ENCODE measurements at places on chromosomes 7 and 10.

DNA sequence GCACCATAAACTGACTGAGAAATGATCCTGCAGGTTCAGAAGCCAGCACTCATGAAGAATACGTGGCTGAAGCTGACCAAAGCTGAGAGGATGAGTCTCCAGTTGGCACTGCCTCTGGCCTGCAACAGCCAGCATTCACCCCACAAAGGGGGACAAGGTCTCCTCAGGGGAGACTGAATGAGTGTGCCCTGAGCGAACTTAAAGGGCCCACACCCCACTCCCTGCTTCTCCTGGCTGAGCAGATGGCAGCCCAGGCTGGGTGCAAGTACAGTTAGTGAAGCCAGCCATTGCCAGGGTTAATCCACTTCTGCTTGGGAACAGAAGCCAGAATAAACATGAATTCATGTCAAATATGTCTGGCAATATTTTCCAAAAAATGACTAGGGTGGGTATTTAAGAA lies 98.1 kb downstream of the PPP1R17 start:
- no peak for DNase-seq

- no peak for DNase-seq
Measured at GRCh38 chr7:96718107-96719003, 8.7 kb upstream of the SEM1 start.

- DNase-seq: no peak
Measured at GRCh38 chr7:128262273-128263028, 21.4 kb downstream of the LEP start.

- DNase-seq: peak; percentile 54
Measured at GRCh38 chr10:102729029-102730026, 14.4 kb upstream of the WBP1L start.

- DNase-seq: no peak
Measured at GRCh38 chr7:22884911-22885788, 62.5 kb upstream of the TOMM7 start.

GRCh38 chr10:86446440-86446839 lies 75.2 kb downstream of the WAPL start:
- DNase-seq: no peak

- DNase-seq: no peak
Measured at GRCh38 chr7:69436946-69437345, 161.3 kb upstream of the AUTS2 start.

DNA sequence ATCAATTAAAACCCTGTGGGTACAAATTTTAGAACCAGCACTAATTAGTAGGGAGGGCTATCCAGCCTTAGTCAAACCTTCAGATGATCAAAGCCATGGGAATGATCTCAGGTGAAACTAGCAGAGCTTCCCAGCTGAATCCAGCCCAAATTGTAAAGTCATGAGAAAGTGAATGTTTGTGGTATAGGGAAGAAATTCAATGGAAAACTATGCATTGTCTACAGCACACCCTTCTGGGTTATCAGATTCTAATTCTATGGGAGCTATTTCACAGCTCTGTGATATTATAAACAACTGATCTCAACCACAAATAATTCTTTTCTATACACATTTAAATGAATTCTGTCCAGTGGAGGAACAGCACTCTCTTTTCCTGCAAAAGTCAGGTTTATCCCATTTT lies 24.6 kb upstream of the BMPER start:
- no peak for DNase-seq

DNA sequence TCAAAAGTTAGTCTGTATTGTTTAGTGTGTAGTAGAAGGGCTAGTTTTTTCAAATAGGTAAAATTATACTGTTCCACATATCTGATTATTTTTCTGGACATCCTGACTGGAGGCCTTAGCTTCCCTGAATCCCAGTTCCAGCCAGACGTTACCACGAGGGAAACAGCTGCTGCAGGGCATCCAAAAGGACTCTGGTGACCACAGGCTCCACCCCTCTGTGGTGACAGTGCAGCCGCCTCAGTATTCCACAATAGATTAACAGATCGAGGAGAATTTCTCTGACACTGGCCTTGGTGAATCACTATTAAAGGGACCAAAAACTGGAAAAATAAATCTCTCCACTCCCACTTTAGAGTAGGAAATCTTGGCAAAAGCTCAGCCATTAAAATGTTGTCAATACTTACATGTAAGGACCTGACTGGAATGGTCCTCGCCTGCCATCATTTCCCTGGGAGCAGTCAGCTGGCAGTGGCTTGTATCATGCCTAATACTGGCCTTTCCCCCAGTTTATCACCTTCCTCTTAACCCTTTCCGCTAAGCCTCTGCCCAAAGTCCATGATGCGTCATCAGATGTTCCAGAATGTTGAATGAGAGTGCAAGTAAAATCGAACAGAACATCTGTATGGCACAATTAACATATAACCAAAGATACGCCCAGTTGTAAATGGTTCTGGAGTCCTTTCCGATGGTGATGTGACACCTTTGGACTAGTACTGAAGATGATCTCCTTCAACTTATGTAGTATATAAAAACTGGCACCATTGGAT lies 31.6 kb downstream of the ENO4 start:
- DNase-seq: no peak

DNA sequence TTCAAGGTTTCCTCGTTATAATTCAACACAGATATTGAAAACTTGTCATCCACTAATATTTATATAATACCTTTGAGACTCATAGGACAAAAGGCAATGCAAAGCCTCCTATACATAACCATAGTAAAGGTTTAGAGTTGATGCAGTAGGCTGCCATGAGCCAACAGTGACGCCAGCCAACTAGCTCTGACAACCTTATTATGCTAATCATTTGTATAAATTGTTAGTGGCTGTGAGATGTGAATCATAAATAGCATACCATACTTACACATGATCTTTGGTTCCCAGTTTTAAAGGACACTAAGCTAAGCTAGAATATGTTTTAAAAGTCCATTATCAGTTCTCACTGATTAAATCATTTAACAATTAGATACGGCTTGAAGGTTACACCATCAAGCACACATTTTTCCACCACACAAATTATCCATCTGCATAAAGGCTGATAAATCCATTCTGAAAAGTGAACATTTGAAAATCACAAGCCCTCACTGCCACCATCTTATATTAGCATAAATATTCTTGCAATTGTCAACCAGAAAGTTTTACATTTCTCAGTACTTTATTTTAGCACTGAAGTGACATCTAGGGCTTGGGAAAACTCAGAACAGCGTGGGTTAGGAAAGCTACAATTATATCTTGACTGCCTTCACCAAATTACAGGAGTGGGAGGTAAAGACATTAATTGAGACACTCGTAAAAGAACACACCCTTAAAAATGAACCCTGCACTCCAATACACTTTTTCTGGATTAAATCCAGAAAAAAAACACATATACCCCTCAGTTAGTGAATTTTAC lies 30.7 kb downstream of the COA1 start:
- DNase-seq: no peak

- DNase-seq: no peak
Measured at GRCh38 chr7:54697659-54698186, 61.3 kb downstream of the SEC61G start.

- DNase-seq: no peak
Measured at GRCh38 chr7:42720012-42720411, 191.9 kb downstream of the C7orf25 start.

- no peak for DNase-seq
Measured at GRCh38 chr7:116241291-116241690, 31.0 kb downstream of the TES start.

- DNase-seq: no peak
Measured at GRCh38 chr10:71647526-71648253, 71.9 kb downstream of the C10orf105 start.

GRCh38 chr7:69719717-69720116 lies 121.4 kb downstream of the AUTS2 start:
- DNase-seq: no peak

- no peak for DNase-seq
Measured at GRCh38 chr7:132879579-132879978, 202.3 kb downstream of the CHCHD3 start.

- DNase-seq: no peak
Measured at GRCh38 chr10:129945941-129946760, 17.9 kb downstream of the EBF3 start.

DNA sequence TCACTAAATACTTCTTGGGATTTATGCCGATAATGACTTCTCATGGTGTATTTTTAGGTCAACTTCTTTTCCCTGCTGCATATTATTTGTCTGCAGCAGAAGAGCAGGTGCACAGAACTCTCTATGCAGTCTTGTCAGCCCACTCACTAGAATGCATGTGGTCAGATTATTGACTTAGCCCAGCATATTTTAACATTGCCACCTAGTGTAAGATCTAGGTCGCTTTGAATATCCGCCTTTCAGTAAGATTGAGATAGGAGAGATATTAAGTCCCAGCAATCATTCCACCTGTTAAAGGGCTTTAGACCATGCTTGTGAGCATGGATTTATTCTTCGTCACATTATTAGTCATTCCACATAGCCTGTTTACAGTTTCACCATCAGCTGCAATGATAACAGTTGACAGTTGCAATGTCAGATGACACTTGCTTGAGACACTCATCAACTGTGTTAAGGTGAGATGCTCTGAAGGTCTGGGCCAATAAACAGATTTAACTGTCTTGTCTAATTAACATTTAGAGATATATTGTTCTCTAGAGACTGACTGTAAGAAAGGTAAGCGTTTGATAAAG lies 491.7 kb downstream of the ARL4A start:
- DNase-seq: no peak

DNA sequence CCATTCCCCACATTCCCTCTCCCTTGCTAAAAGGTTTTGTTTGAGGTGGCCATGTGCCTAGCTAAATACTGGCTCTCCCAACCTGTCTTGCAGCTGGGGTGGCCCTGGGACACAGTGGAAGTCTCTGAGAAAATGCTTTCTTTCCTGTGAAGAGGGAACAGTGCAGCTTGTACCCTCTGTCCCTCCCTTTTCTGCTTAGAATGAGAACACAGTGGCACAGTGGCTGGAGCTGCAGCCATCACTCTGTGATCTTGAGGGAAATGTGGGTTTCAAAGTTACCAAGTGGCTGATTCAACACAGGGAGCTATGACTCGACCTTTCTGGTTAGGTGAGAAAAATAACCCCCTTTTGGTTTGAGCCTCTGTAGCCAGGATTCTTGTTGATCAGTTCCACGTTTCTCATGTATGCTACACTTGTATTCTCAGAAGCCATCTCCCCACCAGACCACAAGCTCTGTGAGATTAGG lies 62.7 kb upstream of the CARD11 start:
- DNase-seq: no peak

DNA sequence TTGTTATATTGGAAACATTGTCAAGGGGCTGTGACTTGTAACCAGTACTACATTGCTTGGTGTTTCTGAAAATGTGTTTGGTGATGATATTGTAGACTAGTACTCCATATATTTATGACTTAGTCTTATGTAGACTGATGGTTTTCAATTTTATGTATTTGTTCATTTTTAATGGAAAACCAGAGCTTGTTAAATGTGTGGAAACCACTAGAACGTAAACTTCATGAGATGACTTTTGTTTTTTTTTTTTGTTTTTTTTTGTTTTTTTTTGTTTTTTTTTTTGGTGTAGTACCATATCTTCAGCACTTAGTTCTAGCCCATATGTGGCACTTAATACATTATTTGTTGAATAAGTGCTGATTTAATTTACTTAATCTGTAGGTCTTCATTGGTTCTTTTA lies 518.6 kb downstream of the AUTS2 start:
- DNase-seq: no peak

- DNase-seq: no peak
Measured at GRCh38 chr10:50527442-50528043, 96.2 kb downstream of the SGMS1 start.

GRCh38 chr10:1608851-1609647 lies 128.3 kb downstream of the ADARB2 start:
- DNase-seq: no peak

DNA sequence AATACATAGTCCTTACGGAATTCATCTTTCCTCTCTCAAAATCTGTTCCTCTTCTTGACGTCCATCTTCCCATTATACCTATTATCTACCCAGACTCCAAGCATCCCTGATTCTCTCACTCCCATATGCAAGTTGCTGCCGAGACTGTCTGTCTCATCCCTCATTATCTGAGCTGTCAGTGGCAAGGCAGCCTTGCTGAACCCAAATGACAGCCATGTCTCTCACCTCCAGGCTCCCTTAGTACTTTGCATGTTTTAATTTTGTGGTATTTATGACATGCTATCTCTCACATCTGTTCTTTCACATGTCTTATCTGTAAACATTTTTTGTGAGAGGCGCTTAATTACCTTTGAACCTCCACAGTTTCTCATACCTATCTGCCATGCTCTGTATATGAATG lies 54.4 kb upstream of the IFRD1 start:
- DNase-seq: no peak

- no peak for DNase-seq
Measured at GRCh38 chr7:31651234-31652062, 35.6 kb upstream of the PPP1R17 start.

DNA sequence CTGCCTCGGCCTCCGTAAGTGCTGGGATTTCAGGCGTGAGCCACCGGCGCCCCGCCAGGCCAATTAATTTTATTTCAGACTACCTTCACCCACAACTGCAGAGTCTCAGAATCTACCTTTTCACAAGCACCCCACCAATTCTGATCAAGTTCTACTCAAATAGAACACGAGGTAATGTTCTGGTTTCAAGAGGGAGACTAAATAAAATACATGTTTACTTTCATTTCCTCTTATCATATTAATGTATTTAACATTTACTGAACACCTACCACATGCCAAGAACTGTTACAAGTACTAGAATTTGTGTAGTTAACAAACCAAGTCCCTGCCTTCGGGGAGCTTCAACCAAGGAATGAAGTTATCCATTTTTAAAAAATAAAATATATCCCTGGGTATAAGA lies 25.5 kb upstream of the RGS10 start:
- DNase-seq: no peak

DNA sequence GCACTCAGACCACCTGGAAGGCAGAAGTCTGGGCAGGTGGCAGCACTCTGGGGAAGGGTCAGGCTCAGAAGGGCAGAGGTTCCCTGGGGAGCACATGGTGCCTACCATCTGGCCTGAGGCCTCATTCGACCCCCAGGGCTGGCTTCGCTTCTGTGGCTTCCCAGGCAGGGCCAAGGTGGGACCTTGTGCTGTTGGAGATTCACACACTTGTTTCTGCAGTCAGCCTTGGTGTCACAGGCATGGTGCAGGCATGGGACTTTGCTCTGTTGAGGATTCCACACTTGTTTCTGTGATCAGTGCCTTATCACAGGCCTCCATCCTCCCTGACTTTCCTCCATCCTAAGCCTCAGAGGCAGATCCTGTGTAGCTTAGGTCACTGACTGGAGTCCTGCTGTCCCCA lies 11.3 kb upstream of the FAM241B start:
- DNase-seq: no peak

- DNase-seq: no peak
Measured at GRCh38 chr7:18511351-18512140, 16.0 kb downstream of the HDAC9 start.

DNA sequence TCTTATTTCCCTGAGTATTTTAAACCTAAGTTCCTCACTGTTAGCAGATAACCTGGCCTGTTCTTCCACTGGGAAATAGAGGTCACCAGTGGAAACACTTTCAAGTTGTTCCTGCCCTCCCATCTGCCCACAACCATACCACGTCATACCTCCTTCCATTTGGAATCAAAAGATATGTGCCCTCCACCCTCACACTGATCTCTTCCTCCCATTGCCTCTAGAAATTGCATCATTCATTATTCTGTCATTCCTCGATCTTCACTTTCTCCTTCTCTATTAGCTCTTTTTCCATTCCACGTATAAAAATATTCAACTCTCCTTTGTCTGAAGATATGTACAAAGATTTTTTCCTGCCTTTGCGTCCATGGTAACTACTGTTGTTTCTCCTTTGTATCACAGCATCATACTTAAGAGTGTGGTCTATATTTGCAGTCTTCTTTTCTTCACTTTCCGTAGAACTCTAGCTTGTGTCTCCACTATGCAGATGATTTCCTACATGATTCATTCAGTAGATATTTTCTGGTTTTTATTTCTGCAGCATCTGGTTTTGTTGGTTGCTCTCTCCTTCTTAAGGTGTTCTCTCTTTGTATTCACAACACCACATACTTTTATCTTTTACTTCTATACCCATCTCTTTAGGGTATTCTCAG lies 312.3 kb downstream of the REEP3 start:
- DNase-seq: no peak

All from activated naive CD4-positive, alpha-beta T cell (primary cell).